ENCODE measurements at places on chromosomes 6 and 20. TPM values are rescaled to one million over a fixed set of nuclear protein-coding genes. Genes with fewer than 3 reads are reported as not detected.

- no peak overlapping the region for H3K4me3 ChIP-seq
- H3K36me3 ChIP-seq, result peaks cover 12% of the 10 kb centered on the region
- H3K27ac ChIP-seq, result no peak overlapping the region
- H3K27me3 ChIP-seq, result no peaks in the 10 kb centered on the region
These were observed 36.3 kb downstream of the PYGB start for GRCh38 chr20:25284131-25284601.

- H3K27ac ChIP-seq, result no peak overlapping the region
- no peaks in the 10 kb centered on the region for H3K27me3 ChIP-seq
- no peaks in the 10 kb centered on the region for H3K4me1 ChIP-seq
- DNase-seq, result no peak
These were observed 97.3 kb upstream of the MAFB start for GRCh38 chr20:40786336-40786735.

DNA sequence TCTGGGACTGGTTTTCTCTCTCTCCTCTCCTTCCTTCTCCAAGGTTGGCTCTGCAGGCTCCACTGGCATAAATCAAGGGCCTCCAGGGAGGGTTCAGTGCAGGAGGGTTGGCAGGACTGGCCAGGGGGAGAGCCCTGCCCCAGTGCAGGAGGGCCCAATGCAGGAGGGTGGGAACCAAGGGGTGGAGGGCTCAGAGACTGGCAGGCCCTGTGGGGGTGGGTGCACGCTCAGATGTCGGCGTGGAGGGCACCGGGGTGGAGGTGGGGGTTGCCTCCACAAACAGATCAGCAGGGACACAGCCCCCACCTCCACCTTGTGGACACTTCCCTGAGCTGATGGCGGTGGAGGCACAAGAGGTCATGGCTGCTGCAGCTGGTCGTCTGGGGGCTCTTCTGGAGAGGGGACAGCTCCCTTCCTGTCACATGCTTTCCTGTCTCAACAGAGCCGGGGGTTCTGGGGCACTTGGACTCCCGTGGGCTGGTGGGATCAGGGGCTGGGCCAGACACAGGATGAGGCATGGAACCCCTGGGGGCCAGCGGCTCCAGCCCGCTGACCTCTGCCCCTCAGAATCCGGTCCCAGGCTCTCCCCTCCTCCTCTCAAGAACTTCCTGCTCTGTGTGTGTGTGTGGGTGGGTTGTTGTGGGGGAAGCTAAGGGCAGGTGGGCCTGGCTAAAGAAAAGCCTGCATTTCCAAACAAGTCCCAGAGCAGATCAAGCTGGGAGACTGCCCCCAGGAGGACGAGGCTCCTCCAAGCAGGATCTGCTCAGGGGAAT lies 2.7 kb upstream of the ABHD16B start:
- H3K36me3 ChIP-seq, result peaks cover 2% of the 10 kb centered on the region
- peaks cover 31% of the 10 kb centered on the region for H3K4me1 ChIP-seq
- peaks cover 27% of the 10 kb centered on the region for H3K27me3 ChIP-seq
- DNase-seq, result no peak

- no peaks in the 10 kb centered on the region for H3K27me3 ChIP-seq
- H3K36me3 ChIP-seq, result no peaks in the 10 kb centered on the region
- no peaks in the 10 kb centered on the region for H3K4me1 ChIP-seq
- no peak overlapping the region for H3K4me3 ChIP-seq
- no peak overlapping the region for H3K27ac ChIP-seq
These were observed 333.8 kb downstream of the CDH26 start for GRCh38 chr20:60292001-60292520.

- no peak for DNase-seq
- no peaks in the 10 kb centered on the region for H3K36me3 ChIP-seq
- no peaks in the 10 kb centered on the region for H3K27me3 ChIP-seq
These were observed 67.3 kb downstream of the NRSN1 start for GRCh38 chr6:24193364-24193763.

DNA sequence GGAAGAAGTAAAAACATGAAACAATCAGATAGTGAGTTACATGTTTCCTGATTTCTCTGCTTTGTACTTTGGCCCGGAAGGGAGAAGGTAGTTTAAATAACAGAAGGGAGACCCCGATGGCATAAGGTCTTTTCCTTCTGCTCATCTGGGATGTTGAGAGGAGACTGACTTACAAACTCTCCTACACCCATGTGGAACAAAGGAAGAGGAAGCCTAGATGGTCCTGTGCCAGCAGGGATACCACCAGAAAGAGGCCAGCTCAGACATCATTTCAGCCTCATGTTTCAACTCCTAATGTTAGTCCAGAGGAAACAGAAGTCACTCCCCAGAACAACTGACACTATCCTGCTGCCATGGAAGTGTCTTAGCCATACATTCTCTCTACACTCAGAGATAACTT lies 250.7 kb upstream of the NOX3 start:
- H3K36me3 ChIP-seq, result no peaks in the 10 kb centered on the region
- H3K4me3 ChIP-seq, result no peak overlapping the region
- no peaks in the 10 kb centered on the region for H3K4me1 ChIP-seq
- DNase-seq, result no peak

The FAXC gene
- total RNA-seq, result 1.0 TPM

The ANKEF1 gene
- 5.9 TPM for total RNA-seq

The SS18L1 gene
- 14.5 TPM for total RNA-seq

The PCSK2 gene
- 7.0 TPM for total RNA-seq

All from body of pancreas (tissue), 4 donors.